ENCODE measurements at places on chromosomes 2 and 18. TPM values are rescaled to one million over a fixed set of nuclear protein-coding genes. Genes with fewer than 3 reads are reported as not detected.

Gene CELF4
- 0.22 TPM for total RNA-seq

DNA sequence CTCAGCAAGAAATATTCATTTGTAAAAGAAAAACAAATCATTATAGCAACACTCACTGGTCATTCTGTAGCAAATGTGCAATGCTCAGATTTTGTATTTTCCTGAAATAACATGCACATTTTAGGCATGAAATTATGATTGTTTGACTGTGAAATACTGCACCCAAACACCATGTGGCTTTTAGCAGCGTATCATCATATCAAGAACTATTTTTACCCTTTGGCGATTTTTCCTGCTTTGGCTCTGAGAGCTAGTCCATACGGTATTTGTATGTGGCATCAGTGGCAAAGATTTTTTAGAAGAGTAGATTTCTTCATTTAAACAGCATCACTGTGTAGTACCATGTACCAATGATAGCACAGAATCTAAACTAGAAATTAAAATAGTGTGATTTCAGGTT is 493.1 kb downstream of the NR4A2 start:
- H3K27me3 ChIP-seq = no peaks in the 10 kb centered on the region
- no peak overlapping the region for H3K27ac ChIP-seq
- no peaks in the 10 kb centered on the region for H3K36me3 ChIP-seq
- H3K4me3 ChIP-seq = no peak overlapping the region
- H3K4me1 ChIP-seq = peaks cover 17% of the 10 kb centered on the region

DNA sequence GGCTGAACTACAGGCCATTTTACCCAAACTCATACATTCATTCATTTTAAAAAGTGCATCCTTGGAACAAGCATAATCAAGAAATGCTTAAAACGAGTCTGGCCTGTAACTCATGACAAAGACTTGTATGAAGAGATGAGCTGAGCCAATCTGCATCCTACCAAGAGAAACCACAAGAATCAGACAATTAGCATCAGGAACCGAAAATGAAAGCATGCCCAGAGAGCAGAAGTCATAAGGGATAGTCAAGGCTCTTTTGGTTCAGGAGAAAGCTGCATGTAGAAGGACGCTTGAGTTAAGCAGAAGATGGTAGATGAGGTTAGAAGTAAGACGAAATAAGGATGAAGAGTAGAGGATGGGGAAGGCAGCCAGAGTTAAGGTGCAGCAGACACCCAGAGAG is 137.0 kb upstream of the CTNNA2 start:
- H3K27me3 ChIP-seq = no peaks in the 10 kb centered on the region
- H3K27ac ChIP-seq = no peak overlapping the region
- H3K4me3 ChIP-seq = no peak overlapping the region
- no peaks in the 10 kb centered on the region for H3K36me3 ChIP-seq
- no peak for DNase-seq

Gene MROH2A
- total RNA-seq = not detected

- DNase-seq = no peak
- H3K4me1 ChIP-seq = no peaks in the 10 kb centered on the region
- H3K27me3 ChIP-seq = no peaks in the 10 kb centered on the region
- H3K36me3 ChIP-seq = no peaks in the 10 kb centered on the region
- no peak overlapping the region for H3K27ac ChIP-seq
These were observed 25.0 kb upstream of the SPAG16 start for GRCh38 chr2:213259266-213259665.

DNA sequence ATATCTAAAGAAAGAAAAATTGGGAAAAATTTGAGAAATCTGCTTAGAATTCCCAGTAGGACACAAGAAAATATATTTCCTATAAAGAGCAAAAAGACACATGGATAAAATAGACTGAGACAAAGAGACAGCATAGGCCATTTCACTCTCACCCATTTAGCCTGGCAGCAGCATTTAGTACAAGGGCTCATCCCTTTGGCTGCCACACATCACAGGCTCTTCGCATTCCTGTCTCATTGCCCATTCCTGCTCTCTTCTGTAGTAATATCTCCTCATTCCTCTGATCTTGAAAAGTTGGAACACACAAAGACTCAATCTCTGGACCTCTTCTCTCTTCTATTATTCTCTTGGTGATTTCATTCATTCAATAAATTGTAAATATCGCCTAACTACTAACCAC is 162.6 kb downstream of the SOX11 start:
- H3K36me3 ChIP-seq = peaks cover 4% of the 10 kb centered on the region
- peaks cover 8% of the 10 kb centered on the region for H3K4me1 ChIP-seq
- H3K27me3 ChIP-seq = peaks cover 4% of the 10 kb centered on the region
- no peak for DNase-seq
- H3K27ac ChIP-seq = no peak overlapping the region

DNA sequence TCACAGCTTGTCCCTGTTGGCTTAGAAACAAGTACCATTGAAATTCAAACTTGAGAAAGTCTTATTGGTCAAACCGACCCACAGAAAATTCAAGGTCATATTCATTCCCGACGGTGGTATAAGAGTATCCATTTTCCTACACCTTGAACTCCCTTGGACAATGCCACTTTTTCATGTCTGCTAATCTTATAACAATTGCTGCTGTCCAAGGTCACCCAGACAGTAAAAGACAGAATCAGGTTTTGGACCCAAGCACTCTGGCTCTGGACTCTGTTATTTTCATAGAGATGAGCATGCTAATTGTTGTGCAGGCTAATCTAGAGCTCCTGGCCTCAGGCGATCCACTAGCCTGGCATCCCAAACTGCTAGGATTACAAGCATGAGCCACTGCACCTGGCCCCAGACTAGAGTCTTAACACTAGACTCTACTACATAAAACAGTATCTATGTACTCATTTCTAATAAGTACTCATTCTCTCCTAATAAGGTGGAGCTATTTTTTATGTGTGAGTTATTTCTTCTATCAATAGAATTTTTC is 57.8 kb downstream of the C2orf76 start:
- no peaks in the 10 kb centered on the region for H3K27me3 ChIP-seq
- DNase-seq = no peak
- H3K4me1 ChIP-seq = no peaks in the 10 kb centered on the region
- peaks cover 3% of the 10 kb centered on the region for H3K36me3 ChIP-seq
- no peak overlapping the region for H3K27ac ChIP-seq
- H3K4me3 ChIP-seq = no peak overlapping the region

- no peak overlapping the region for H3K4me3 ChIP-seq
- no peaks in the 10 kb centered on the region for H3K4me1 ChIP-seq
- peaks cover 1% of the 10 kb centered on the region for H3K27me3 ChIP-seq
- H3K27ac ChIP-seq = no peak overlapping the region
These were observed 1980.4 kb downstream of the SUCLG1 start for GRCh38 chr2:82478641-82479040.

DNA sequence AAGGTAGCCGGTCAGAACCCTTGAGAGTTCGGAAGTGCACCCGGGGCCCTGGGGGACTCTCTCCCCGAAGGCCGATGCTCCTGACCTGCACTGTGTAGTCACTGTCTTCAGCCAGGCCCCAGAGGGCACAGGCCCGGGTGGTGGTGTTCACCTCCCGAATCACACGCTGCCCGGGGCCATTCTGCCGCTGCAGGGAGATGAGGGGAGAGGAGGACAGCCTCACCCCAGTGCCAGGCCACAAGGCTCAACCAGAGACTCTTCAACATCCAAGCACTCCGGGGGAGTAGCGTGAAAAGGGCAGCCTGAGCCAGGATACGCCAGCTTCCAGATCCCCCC is 1.1 kb downstream of the FNDC4 start:
- no peak overlapping the region for H3K27ac ChIP-seq
- H3K27me3 ChIP-seq = peaks cover 17% of the 10 kb centered on the region
- DNase-seq = no peak

- H3K36me3 ChIP-seq = no peaks in the 10 kb centered on the region
- peaks cover 6% of the 10 kb centered on the region for H3K4me1 ChIP-seq
- H3K4me3 ChIP-seq = no peak overlapping the region
- H3K27me3 ChIP-seq = peaks cover 66% of the 10 kb centered on the region
These were observed 128.3 kb downstream of the ACOXL start for GRCh38 chr2:110860630-110861029.

Gene REG1B
- total RNA-seq = not detected

- H3K27ac ChIP-seq = no peak overlapping the region
- H3K4me1 ChIP-seq = peaks cover 43% of the 10 kb centered on the region
- no peaks in the 10 kb centered on the region for H3K27me3 ChIP-seq
- no peak for DNase-seq
These were observed 18.9 kb upstream of the ST3GAL5 start for GRCh38 chr2:85907671-85908157.

Gene CHRNG
- total RNA-seq = not detected

Gene CEP192
- 22.9 TPM for total RNA-seq

GRCh38 chr2:25567406-25567805 is 106.0 kb downstream of the DTNB start:
- DNase-seq = no peak
- no peak overlapping the region for H3K4me3 ChIP-seq
- no peaks in the 10 kb centered on the region for H3K36me3 ChIP-seq
- H3K27me3 ChIP-seq = no peaks in the 10 kb centered on the region
- no peak overlapping the region for H3K27ac ChIP-seq
- H3K4me1 ChIP-seq = peaks cover 9% of the 10 kb centered on the region

DNA sequence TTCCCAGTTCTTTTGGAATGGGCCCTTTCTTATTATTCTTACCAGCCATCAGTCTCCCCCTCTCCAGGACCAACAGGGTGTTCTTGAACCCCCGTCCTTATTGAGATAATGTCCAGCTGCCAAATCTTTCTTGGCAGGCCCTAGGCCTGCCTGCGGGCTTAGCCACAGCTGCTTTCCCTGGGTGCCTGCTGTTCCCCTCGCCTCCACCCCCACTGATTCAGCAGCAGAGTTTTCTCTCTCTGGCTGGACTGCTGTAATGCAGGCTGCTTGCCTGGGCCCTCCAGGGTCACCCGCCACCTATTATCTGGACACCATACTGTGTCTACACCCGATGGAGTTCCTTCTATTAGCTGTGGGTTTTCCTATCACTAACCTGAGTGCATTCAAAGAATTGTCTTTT is 395.4 kb upstream of the ATP5MC3 start:
- H3K4me3 ChIP-seq = no peak overlapping the region
- no peak overlapping the region for H3K27ac ChIP-seq
- no peaks in the 10 kb centered on the region for H3K36me3 ChIP-seq
- DNase-seq = no peak
- H3K4me1 ChIP-seq = no peaks in the 10 kb centered on the region

Gene SIX3
- total RNA-seq = not detected

Gene LRP1B
- total RNA-seq = 0.65 TPM

- peaks cover 14% of the 10 kb centered on the region for H3K4me1 ChIP-seq
- no peak overlapping the region for H3K27ac ChIP-seq
- H3K4me3 ChIP-seq = no peak overlapping the region
- peaks cover 43% of the 10 kb centered on the region for H3K36me3 ChIP-seq
- no peak for DNase-seq
These were observed 30.9 kb downstream of the FAP start for GRCh38 chr2:162212366-162212765.

Gene MRPL44
- total RNA-seq = 24.6 TPM

Gene SANBR
- 12.1 TPM for total RNA-seq

DNA sequence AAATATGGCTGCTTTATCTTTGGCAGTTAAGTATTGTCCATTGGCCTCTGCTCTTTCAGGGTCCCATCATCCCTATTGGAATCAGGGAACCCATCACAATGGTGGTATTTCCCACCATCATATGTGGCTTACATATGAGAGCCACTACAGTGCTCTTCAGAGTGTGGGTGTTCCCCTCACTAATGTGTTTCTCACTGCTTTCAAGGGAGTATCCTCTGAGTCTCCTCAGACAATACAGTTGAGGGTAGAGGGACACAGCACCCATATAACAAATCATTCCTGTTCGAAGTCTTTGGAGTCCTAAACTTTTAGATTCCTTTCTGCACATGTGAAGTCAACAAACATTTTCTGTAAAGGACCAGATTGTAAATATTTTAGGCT is 48.8 kb upstream of the DNAJC10 start:
- no peaks in the 10 kb centered on the region for H3K36me3 ChIP-seq
- no peak for DNase-seq
- H3K4me1 ChIP-seq = peaks cover 4% of the 10 kb centered on the region
- no peaks in the 10 kb centered on the region for H3K27me3 ChIP-seq
- no peak overlapping the region for H3K4me3 ChIP-seq

Gene TLK1
- 66.0 TPM for total RNA-seq
